ENCODE measurements at places on chromosomes 13 and 19.
A peak's percentile ranks its signal among the peaks of the same experiment; 100 is the strongest.

DNA sequence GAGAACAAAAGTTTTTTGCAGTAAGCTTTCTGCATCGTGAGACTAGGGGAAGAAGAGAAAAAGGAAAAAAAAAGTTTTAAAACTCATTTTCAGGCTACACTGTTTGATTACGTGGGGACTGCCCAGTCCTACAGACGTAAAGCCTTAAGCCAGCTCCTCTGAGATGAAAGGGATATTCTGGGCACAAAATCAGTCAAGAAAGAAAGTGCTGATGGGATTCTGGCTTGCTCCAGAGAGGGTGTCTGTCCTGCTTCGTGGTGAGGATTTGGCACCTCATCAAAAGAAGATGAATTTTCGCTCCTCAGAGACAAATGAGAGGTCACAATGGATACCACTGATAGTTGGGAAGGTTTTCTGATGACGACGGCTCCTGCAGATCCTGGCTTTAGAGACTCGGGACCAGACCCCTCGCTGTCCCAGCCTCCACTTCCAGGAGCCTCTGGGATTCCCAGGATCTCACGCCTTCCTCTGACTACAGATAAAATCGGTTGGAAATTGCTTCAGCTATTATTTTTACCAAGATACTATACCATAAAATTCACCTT lies 9.7 kb downstream of the TEX29 start:
- DNase-seq, result no peak

DNA sequence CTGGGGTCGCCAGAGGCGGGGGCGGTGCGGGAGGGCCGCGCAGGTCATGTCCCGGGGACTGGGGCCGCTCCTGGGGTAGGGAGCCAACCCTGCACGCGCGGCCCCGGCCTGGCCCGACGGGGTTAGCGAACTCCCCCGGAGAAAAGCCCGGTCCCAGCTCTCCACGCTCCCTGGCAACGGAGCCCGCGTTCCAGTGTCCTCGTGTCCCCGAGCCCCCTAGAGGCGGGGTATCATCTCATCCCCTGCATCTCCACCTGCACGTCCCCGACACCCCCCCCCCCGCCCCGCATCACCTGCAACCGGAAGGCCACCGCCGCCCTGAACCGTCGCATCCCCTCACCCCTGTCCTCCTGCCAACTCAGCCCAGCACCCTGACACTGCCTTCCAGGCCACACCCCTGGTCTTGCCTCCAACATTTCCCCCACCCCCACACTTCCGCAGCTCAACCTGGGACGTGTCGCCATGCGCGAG lies 2.7 kb downstream of the WDR88 start:
- DNase-seq, result peak; percentile 36

- no peak for DNase-seq
These were observed 261.0 kb downstream of the GPC5 start for GRCh38 chr13:91659256-91660075.

DNA sequence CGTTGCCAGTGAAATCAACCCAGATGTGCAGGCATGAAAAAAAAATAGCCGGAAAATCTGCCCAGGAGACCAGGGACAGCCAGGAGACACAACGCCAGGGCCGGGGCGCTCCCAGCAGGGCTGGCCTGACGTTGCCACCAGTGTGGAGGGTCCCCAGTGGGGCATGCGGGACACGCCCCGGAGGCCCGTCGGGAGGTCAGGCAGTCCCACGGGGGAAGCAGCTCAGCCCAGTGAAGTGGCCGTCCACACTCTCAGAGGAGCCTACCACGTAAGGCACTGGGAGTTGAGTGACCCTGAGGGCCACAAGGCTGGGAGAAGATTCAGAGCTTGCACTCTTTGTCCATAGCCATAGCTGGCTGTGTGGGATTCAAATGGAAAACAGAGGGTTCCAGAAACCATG lies 53.2 kb upstream of the GAS6 start:
- no peak for DNase-seq

GRCh38 chr13:88000239-88000638 lies 329.1 kb downstream of the SLITRK5 start:
- DNase-seq, result no peak

GRCh38 chr19:10602330-10603083 lies 15.4 kb upstream of the AP1M2 start:
- peak; percentile 79 for DNase-seq

DNA sequence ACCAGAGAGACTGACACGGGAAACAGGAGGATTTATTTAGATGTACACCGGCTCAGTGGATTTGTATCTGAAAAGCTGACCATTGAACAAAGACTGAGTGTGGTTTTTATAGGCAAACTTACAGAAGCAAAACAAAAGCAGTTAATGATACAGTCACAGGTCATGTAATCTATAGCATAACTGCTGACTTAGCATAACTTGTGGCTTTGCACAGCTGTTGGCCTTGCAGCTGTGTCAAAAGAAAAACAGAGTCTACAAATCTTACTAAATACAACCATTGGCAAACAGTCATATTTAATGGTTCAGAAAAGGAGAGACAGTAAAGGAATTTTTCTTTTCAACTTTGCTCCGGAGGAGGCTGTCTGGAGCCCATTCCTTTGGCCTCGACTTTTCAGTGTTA lies 2.3 kb upstream of the ILF3 start:
- no peak for DNase-seq

DNA sequence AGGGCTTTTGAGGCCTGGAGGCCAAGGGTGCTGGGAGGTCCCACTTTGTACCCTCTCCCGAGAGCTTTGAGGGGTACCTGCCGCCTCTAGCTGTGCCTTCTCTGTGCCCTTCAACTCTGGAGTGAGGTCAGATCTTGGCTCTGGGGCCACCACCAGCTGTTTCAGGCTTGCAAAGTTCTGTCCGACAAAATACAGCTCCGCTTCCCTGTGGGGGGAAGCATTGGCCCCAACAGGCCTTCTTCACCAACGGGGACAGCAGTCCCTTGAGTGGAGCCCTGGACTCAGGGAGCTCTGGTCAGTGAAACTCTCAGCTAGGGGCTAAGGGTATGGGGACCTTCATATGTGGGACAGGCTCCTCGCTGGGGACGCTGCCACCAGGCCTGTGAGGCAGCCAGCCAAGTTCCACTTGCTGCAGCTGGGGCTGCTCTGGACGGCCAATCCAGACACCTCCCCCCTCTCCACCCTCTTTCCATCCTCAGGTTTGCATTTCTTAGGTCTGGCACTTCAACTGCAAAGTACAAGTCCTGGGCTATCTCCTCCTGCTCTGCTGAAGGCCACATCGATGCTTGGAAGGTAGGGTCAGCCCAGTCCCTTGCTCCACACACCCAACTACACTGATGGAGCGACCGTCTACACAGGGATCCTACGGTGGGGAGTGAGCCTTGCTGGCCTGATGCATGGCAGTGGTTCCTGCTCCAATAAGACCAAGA lies 46.8 kb downstream of the C13orf46 start:
- no peak for DNase-seq

DNA sequence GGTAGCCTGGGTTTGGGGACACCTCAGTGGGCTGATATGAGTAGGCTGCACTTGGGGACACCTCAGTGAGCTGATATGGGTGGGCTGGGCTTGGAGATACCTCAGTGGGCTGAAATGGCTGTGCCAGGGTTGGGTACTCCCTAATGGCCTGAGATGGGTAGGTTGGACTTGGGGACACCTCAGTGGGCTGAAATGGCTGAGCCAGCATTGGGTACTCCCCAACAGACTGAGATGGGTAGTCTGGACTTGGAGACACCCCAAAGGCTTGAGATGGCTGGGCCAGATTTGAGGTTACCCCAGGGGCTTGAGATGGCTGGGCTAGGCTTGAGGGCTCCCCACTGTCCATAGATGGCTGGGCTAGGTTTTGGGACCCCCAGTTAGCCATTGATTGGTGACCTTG lies 12.1 kb downstream of the IQCN start:
- no peak for DNase-seq

DNA sequence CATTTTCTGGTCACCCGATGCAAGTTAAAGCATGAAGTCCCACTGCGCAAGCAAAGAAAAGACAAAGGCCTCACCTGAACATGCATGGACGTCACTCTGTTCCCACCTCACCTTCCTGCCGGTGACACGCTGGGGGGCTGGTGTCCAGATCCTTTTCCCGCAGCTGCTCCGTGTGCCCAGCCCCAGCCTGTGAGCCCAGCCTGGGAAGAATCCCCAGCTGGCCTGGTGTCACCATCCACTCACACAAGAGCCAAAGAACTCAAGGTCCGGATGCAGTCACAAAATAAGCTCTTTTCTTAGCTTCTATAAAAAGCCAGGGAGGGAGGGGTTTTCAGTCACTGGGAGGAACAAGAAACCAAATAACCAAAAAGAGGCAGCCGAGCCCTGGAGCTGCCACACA lies 249.9 kb downstream of the COL4A1 start:
- no peak for DNase-seq

DNA sequence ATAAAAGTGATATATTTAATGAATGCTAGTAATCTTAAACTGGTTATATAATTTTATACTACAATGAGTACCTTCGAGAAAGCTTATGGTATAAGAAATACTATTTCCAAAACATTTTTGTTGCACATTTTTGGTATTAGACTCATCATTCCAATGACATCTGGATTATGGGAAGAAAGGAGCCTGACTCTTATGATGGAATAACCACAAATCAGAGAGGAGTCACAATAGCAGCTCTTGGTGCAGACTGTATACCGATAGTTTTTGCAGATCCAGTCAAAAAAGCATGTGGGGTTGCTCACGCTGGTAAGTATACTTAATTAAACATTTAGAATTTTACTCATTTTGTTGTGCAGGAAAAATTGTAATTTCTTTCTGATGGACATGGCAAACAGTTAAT lies 3.9 kb downstream of the LACC1 start:
- no peak for DNase-seq

DNA sequence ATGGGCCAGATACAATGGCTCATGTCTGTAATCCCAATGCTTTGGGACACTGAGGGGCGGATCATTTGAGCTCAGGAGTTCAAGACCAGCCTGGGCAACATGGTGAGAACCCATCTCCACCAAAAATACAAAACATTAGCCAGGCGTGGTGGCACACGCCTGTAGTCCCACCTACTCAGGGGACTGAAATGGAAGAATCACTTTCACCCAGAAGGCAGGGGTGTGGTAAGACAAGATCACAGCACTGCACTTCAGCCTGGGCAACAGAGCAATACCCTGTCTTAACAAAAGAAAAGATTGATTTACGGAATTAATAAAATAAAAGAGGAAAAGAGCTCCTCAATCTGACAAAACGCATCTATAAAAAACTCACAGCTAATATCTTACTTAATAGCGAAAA lies 22.7 kb downstream of the USP12 start:
- DNase-seq, result no peak

DNA sequence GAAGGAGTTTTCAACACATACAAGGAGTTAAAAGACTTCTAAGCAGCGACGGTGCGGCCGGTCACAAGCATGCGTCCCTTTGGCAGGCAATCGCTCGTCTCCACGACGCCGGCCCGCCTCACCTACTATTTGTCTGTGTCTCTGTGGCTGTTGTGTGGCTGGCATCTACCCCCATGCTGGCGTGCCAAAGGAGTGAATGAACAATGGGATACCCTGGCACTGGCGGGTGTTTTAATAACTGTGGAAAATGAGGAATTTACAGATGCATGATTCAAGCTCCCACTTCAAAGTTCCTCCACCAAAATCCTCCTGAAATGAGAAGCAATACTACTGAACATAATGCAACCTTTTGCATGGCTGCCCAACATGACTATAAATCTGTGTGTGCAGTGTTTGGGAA lies 176.6 kb downstream of the KLF5 start:
- no peak for DNase-seq

DNA sequence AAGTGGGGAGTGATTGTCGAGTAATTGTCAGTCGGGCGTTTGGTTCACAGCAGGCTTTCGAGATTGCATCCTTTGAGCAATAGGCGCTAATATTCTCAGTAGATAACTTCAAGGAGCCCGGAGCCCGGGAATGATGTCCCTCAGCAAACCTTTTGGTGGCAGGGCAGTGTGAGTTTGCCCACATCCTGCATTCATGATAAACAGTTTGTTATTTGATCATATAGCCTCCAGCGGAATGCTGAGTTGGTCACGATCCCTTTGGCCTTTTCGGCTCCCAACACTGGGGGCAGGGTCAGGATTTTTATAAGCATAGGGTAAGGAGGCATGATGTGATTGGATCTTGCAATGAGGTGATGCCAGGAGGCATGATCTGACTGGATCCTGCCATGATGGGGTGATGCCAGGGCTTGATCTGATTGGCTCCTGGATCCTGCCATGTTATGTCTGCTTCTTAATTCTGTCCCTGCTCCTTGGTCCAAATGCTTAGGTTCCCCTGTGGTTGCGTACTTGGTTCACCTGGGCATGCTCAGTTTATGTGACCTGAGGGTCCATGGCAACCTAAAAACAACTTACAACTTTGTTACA lies 38.2 kb upstream of the IGSF23 start:
- DNase-seq, result no peak

DNA sequence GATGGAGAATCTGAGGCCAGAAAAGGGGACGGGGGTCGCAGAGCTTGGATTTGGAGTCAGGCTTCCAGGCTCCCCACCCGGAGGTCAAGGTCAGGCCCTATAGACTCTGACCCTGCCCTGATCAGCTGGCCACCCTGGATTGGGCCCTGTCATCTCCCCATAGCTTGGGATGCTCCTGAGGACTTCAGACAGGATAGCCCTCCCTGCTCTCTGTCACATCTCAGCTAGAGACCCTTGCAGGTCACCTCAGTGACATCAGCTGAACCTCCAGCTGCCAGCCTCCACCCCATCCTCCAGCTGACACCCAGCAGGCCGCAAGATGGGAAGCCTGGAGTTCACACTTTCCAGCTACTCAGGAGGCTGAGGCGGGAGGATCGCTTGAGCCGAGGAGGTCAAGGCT lies 2.8 kb upstream of the TPM4 start:
- DNase-seq, result no peak

GRCh38 chr13:54162069-54162468 lies 1133.5 kb downstream of the OLFM4 start:
- no peak for DNase-seq

GRCh38 chr13:111323950-111324651 lies 3.7 kb downstream of the TEX29 start:
- DNase-seq, result no peak

- DNase-seq, result no peak
These were observed at the start of gene KISS1R for GRCh38 chr19:917323-918151. Gene KISS1R, plus strand, starts transcription at chr19:917333. Its CDS starts 170 bp downstream, at chr19:917503.

DNA sequence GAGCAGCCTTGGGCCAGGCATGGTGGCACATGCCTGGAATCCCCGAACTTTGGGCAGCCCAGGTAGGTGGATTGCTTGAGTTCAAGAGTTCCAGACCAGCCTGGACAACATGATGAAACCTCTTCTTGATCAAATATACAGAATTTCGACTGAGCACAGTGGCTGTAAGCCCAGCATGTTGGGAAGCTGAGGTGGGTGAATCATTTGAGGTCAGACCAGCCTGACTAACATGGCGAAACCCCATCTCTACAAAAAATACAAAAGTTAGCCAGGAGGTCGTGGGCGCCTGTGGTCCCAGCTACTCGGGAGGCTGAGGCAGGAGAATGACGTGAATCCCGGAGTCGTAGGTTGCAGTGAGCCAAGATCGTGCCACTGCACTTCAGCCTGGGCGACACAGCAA lies 8.0 kb upstream of the NLRP7 start:
- peak; percentile 54 for DNase-seq

- DNase-seq, result no peak
These were observed 153.7 kb upstream of the VSTM2B start for GRCh38 chr19:29372091-29372415.
